HFFc6 (cell line): ENCODE measurements at places on chromosomes 13 and 19. TPM values are rescaled to one million over a fixed set of nuclear protein-coding genes. Genes with fewer than 3 reads are reported as not detected.

EXOC3L2 gene
- not detected in 3 replicates for total RNA-seq

SLITRK5 gene
- not detected in 3 replicates for total RNA-seq

SPHK2 gene
- 23.3 to 32.0 TPM (median 29.0 TPM) in 3 replicates for total RNA-seq

CPB2 gene
- not detected in 3 replicates for total RNA-seq

APOE gene
- total RNA-seq, result 1.9 and 3.4 TPM in 2 replicates

PALM3 gene
- 1.3 to 2.6 TPM (median 2.0 TPM) in 3 replicates for total RNA-seq

CPT1C gene
- total RNA-seq, result 30.4 to 37.1 TPM (median 36.1 TPM) in 3 replicates

GRCh38 chr19:34096020-34096915 is 76.0 kb upstream of the LSM14A start:
- peak; percentile 43 for DNase-seq

- no peak for DNase-seq
Observed at GRCh38 chr19:4649392-4650047, 10.2 kb downstream of the TNFAIP8L1 start.

GRCh38 chr19:40217934-40218890 is at the start of gene TTC9B:
TTC9B (minus strand) TSS chr19:40218384; CDS start chr19:40218381, 3 bp downstream.
- DNase-seq, result no peak

- DNase-seq, result no peak
Observed at GRCh38 chr19:46783670-46784069, 4.7 kb downstream of the SLC1A5 start.

DNA sequence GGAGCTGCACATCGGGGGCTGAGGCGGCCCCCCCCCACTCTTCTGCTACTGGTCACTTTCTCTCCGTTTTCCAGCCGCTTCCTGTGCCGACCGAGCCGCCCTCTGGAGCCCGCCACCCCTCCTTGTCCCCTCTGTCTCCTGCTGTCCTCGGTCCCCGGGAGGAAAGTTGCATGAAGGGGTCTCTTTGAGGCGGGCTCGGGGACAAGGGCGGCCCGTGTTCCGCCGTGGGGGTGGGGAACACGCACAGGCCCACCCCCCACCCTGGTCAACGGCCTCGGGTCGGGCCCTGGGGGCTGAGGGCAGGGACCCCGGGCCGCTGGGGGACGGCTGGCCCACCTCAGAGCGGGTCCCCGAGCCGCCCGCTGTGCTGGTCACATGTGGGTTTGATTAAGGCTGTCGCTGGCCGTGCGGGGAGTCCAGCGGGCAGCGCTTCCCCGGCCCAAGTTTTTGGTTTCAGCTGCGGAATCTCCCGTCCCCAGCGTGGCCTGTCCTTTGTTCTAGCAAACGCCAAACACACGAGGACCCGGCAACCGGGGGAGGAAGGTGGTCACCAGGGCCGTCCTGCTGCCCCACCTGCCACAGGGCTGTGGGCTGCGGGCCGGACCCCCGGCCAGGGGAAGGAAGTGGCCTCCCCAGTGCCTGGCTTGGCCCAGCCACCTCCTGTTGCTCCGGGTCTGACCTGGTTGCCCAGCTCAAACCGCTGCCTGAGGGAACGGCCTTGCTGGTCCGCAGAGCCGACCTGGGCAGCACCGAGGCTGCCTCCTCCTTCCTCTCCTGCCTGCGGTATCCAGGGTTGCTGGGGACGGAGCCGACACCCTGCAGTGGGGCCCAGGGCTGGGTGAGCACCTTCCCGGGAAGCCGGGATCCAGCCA is 1.9 kb downstream of the EFNA2 start:
- DNase-seq, result no peak

- DNase-seq, result no peak
Observed at GRCh38 chr19:31510635-31511034, 161.4 kb upstream of the TSHZ3 start.

DNA sequence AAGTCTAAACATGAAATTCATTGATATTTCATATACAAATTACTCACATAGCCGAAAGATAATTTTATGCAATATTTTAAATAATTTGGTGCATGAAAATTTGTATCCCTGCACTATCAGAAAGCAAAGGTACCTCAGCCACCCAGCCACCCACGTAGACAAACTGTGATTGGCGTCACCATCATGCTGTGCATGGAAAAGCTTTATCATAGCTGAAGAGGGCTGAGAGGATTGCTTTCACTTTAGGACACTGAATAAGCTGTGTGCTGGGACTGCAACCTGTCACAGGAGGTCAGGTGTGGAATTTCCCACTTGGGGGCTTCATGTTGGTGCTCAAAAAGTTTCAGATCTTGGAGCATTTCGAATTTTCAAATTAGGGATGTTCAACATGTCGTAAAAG is 96.3 kb downstream of the MYCBP2 start:
- no peak for DNase-seq

DNA sequence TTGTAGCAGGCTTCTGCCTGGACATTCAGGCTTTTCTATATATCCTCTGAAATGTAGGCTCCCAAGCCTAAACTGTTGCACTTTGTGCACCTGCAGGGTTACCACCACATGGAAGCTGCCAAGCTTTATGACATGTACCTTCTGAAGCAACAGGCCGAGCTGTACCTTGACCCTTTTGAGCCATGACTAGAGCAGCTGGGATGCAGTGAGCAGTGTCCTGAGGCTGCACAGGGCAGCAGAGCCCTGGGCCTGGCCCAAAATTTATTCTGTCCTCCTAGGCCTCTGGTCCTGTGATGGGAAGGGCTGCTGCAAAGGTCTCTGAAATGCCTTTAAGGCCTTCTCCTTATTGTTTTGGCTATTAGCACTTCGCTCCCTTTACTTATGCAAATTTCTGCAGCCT is 23.5 kb upstream of the CD177 start:
- DNase-seq, result no peak

DNA sequence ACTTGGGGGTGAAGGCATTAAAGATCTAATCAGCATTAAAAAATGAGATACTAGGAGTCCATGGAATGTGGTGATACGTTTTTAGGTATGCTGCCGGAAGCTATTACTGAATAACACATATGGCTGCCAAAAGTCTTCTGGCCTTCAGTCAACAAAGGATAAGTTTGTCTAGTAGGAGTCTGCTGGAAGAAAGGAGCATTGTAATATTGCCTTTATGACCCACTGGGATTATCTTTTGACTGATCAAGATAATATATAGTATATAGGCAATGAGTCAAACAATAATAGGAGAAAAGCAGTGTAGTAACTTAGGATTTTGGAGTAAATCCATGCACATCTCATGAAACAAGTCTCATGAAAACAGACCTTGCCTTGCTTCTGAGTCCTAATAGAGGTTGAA is 295.4 kb downstream of the SLITRK6 start:
- DNase-seq, result peak; percentile 47

DNA sequence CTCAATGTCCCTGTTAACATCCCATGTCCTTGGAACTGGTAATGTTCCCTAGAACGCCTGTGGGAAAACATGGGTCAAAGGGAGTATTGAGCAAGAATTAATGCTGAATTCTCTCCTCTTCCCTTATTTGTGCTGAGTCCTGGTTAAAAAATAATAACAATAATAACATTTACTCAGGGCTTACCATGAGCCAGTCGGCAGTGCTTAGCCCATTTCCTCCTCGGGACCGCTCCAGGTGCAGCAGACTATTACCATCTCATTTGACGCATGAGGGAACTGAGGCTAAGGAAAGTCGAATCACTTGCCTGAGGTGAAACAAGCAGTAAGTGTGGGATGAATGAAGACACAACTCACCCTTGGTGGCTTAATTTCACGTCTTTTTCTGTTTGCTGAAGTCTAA is 33.6 kb upstream of the SLC15A1 start:
- no peak for DNase-seq

- DNase-seq, result no peak
Observed at GRCh38 chr13:109436055-109436622, 350.2 kb downstream of the IRS2 start.

DNA sequence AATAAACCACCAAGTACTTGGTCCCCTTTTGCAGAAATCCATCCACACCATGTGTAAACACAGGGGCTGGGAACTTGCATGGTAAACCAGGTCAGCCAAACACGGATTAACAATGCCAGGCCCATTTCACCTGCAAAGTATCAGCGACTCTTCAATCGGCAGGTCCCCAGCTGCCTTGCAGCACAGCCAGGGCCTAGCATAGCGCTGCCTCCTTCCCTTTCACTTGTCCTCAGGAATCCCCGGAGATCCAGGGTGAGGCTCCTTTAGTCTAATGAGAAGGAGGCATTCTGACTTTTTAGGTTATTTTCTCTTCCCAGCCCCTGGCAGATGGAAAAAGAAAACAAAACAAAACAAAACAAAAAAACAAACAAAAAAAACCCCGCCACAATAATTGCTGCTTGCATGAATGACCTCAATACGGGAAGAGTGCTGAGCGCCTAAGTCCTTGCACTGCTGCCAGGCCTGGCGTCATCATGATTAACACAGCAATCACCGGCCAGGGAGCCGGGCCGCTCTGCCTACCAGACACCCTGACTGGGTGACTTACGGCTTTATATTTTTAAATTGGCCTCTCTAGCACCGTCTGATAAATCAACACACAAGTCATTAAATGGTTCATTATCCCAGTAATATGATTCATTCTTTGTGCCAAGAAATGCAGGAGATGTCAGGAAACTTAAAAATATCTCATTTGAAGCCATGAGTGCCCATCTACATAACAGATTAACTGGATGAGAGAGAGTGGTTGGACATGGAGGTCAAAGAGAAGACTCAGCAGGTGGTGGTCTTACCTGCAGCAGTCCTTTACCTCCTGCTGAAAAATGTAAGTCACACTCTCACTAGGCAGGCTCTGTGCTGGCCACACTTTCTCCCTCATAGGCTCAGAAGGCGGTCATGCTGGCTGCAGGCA is 692.7 kb downstream of the UQCRFS1 start:
- DNase-seq, result no peak
